ENCODE measurements at places on chromosomes 13 and 19.

GRCh38 chr19:55146705-55147273 lies 2.2 kb downstream of the TNNT1 start:
- ATAC-seq: peak; percentile 51

DNA sequence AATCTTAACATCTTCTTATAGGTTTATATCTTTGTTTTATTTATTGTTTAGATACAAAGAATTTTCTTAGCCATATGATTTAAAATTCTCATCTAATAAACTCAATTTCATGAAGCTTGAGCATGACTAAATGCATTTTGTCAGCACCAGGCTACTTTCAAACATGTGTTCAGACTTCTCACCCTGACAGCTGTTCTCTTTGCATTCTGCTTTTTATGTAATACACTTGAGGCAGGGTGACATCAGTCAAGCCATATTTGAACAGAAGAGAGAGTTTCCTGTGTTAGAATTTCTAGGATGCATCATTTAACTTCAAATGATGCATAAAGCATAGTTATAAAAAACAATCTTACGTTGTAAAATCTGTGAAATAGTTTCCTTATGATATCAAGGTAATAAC lies 1295.1 kb upstream of the PCDH20 start:
- no peak for ATAC-seq

GRCh38 chr13:100497389-100497788 lies 91.2 kb downstream of the GGACT start:
- ATAC-seq: peak; percentile 80

- no peak for ATAC-seq
Measured at GRCh38 chr13:73610799-73611592, 523.2 kb downstream of the KLF12 start.

GRCh38 chr13:90233933-90234672 lies 1113.4 kb upstream of the MIR17HG start:
- no peak for ATAC-seq

DNA sequence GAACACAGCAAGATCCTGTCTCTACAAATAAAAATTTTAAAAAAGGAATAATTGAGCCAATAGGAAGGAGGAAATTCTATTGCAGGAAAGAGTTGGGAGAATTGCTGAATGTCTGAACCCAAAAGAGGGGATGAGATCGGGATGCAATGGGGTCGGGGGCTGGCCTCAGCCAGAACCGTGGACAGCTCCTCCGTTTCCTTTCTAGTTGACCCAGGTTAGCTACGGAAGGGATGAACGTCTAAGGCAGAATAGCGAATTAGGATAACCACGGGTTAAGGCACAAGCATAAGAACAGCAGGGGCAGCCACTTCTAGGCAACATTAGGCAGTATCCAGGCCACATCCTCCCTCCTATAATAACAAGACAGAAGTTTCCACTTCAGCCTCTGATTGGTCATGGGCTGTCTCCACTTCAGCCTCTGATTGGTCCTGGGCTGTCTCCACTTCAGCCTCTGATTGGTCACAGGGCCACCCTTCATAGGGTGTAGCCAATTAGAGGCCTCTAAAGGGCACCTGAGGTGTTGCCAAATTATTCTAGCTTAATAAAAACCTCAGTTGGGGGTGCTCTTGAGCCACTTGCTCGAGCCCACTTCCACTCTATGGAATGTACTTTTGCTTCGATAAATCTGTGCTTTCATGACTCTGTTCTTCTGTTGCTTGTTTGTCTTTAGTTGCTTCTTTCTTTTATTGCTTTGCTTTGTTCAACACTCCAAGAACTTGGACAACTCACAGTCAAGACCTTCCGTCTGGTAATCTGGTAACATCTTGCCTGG lies 24.9 kb upstream of the TPM4 start:
- ATAC-seq: peak; percentile 54

DNA sequence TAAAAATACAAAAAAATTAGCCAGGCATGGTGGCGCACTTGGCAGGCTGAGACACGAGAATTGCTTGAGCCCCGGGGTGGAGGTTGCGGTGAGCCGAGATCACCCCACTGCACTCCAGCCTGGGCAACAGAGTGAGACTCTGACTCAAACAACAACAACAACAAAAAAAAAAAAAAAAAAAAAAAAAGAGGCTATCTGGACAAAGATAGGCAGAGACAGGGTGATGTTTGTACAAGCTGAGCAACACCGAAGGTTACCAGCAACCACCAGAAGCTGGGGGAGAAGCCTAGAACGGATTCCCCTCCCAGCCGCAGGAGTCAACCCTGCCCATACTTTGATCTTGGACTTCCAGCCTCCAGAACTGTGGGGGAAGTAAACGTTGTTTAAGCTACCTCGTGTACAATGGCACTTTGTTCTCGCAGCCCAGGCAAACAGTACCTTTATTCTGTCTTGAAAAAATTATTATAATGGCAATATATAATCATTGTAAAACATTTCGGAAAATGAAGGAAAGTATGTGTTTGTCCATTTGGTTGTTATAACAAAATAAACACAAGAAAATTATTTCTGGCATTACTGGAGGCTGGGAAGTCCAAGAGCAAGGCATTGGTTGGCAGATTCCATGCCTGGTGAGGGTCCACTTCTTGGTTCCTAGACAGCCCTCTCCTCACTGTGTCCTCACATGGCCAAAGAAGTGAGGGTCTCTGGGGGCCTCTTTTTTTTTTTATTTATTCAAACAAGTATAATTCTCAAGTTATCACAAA lies 39.8 kb upstream of the LATS2 start:
- no peak for ATAC-seq

DNA sequence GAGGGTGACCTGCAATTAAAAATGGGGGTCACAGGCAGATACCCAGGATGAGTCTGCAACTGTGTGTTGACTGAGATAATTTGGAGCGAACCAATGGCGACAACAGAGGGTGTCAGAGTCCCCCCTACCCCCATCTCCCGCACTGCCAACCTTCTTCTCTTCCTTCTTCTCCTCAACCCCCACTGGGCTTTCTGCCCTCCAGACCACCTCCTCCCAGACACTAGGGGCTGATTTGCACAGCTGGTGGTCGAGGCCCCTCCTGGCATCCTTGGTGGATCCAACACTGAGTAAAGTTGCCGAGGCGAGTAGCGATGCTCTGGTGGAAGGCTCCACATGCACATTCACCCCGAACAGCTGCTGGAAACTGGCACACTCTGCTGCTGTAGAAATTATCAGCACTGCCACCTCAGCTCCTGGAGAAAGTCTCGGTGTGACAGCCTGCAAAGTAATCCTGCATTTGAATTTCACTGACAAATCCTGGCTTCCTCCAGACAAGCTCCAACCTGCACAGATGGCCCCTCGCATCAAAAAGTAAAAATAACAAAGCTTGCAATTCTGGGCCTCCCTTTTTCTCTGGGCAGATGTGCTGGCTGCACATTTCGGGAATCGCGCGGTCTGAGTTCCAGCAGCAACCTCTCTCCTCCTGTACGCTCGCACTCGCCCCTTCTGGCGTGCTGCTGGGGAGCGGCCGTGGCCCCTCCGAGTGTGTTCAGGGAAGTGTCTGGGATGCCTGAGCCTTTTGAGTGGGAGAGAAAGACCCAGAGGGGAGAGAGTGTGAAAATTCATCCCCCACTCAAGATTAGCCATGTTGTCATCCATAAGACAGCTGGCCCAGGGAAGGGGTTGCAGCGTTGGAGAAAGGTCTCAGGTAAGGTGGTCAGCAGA lies 28.5 kb downstream of the CCNE1 start:
- ATAC-seq: no peak

DNA sequence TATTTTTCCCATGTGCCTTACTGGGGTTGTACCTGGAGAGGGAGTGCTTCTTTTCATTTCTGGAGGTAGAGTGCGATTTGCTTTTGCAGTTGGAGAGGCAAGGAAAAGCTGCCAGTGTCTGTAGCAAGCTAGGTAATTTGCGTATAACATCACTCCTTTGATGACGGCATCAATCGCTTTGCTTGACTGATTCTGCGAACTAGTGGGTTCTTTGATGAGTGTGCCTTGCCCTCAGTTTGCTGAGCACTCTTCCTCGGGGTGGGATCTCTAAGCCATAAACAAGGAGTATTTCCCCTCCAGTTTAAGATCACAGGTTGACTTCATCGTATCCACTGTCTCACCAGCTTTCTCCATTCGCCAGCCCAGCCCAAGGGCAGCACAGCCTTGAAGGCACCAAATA lies 344.5 kb downstream of the KCNRG start:
- ATAC-seq: no peak

GRCh38 chr19:10514211-10515145 lies 2.8 kb downstream of the S1PR5 start:
- ATAC-seq: no peak

DNA sequence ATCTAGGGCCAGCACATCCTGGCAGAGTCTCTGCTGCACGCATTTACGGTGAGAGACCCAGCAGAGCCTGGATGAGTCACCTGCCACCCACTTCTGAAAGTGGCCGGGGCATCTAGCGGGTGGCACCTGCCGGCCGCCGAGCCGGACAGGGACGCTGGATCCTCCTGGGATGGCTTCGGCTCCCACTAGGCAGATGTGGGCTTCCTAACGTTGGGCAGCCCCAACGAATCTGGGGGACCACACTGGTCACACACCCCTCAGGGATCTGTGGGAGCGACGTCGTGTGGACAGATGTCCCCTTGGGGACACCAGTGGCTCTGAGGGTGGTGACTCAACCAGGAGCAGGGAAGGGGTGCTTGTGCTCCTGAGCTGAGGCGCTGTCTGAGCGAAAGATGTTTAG lies 32.2 kb downstream of the TMEM255B start:
- ATAC-seq: no peak

- no peak for ATAC-seq
Measured at GRCh38 chr13:110645750-110646149, 30.4 kb downstream of the NAXD start.

- ATAC-seq: no peak
Measured at GRCh38 chr13:45231305-45231704, 30.5 kb upstream of the KCTD4 start.

DNA sequence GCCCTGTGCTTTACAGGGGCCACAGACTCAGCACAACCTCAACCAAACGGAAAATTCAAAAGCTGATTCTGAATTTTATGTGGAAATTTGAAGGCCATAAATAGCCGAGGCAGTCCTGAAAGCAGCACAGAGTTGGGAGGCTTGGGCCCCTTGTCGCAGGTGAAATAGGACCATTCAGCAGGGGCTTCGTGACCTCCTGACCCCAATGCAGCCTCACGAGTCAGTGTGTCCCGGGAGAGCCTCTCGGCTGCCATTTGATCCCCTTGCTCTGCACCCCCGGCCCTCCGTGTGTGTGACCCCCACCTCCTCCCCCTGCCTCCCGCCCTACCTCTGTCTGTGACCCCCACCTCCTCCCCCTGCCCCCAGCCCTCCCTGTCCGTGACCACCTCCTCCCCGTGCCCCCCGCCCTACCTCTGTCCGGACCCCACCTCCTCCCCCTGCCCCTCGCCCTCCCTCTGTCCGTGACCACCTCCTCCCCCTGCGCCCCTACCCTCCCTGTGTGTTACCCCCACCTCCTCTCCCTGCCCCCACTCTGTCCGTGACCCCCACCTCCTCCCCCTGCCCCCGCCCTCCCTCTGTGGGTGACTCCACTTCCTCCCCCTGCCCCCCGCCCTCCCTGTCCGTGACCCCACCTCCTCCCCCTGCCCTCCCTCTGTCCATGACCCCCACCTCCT lies 41.7 kb upstream of the TFDP1 start:
- ATAC-seq: no peak

DNA sequence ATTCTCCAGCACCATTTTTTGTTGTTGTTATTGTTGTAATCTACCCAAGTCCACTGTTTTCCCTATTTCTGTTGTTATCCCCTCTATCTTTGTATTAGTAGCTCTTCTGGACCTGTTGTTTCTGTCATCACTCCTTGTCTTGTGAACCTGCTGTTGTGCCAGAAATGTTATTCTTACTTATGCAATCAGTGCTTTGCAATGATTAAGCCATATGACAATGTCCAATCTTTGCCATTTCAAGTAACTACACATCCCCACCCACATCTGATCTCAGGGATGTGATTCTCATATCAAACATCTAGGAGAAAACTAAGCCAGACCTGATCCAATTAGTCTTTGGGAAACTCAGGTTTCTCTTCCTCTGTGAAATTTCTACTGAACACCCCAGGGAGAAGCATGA lies 472.6 kb upstream of the KLHL1 start:
- no peak for ATAC-seq

DNA sequence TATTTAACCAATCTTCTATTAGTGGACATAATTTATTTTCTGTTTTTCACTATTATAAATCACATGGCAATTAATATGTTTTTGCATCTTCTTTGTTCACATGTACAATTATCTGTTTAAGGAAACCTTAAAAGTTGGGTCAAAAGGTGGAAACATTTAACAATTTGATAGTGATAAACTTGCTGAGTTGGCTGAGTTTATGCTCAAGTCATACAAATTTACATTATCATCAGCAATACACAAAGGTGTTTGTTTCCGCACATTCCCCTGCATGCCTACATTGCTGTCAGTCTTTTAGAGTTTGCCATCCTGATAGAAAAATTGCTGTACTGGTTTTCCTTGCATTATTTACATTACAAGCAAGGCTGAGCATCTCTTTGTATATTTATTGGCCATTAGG lies 139.5 kb downstream of the KCNRG start:
- ATAC-seq: no peak

DNA sequence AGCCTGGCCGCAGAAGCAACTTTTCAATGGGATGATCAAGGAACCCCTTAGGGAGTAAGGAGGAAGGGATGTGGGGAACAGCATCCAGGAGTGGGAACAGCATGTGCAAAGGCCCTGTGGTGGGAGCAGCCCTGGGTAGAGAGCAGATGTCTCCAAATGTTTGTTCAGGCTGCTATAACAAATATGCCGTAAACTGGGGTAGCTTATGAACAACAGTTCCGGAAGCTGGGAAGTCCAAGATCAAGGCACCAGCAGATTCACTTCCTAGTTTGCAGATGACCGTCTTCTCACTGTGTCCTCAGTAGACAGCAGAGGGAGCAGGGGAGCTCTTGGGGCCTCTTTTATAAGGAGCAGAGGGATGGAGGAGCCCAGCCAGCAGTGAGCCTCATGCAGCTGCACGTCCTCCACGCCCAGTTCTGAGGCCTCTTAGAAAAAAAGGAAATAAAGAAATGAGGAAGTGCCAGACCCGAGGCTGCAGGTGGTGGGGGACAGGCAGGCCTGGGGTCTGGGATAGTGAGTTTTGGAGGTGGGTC lies 4.2 kb upstream of the LRRC25 start:
- ATAC-seq: peak; percentile 83

DNA sequence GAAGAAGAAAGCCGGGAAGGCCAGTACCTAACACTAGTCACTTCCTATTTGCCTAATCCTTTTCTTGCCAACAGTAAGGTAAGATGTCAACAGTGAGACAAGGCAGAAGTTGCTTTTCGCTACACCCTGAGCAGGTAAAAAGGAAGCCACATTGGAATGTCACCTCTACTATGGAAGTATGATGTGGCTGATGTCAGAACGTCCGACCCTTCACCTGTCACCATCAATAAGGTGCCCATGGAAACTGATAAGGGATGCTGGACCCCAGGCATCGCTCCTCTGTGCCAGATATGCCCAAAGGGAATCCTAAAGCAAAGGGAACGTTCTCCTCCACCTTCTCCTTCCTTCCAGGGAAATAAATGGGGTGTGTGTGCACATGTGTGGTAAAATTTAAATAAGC lies 34.3 kb downstream of the COL4A1 start:
- ATAC-seq: no peak

- peak; percentile 2 for ATAC-seq
Measured at GRCh38 chr19:6739390-6739882, at the start of gene TRIP10. TSS of gene TRIP10 (plus strand) at chr19:6739680. CDS start at chr19:6739762, 82 bp downstream.
